ENCODE measurements at places on chromosomes 7 and 10.

GRCh38 chr10:96255549-96256333 lies 15.6 kb downstream of the BLNK start:
- peak; percentile 40 for DNase-seq

DNA sequence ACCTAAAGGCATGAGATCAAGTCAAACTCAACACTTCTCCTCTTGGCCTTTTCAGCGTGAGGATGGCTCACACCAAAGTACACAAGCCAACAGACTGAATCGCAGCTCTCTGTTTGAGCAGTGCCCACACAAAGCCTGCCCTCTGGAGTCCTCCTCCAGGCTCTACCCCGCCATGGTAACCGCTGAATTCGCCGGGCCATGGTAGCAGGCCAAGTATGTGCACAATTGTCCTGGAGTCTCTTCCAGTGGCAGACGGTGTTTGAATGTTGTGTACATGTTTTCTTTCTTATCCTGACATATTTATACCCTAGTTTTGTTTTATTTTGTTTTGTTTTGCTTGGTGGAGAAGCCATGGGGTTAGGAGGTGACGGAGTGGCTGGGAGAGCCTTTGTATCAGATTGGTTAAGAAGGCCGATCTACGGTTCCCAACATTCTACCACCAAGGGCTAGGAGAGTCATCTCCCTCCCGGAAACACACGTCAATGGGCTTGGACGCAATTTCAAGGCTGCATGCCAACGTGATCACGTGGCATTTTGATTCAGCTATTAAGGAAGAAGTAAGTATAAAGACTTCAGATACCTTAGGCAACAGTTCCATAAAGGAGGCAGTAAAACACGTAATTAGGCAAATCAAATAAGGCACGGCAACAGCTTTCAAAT lies 12.1 kb upstream of the SHH start:
- DNase-seq, result no peak

DNA sequence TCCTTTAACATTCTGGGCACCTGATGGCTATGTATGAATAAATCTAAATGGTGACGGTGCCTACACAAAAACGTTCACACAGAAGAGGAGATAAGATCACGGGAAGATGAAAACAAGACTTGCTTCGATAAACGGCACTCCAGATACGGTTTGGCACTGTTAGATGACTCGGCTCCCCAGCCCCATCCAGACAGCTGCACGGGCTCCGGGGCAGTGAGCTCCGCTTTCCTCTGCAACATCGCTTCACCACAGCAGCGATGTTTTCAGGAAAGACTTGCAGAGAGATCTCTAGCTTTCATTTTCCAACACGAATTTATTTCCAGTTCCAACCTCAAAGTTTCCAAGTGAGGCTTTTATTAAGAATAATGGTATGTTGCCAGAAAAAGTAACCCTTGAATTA lies 132.1 kb downstream of the KLF6 start:
- DNase-seq, result no peak

DNA sequence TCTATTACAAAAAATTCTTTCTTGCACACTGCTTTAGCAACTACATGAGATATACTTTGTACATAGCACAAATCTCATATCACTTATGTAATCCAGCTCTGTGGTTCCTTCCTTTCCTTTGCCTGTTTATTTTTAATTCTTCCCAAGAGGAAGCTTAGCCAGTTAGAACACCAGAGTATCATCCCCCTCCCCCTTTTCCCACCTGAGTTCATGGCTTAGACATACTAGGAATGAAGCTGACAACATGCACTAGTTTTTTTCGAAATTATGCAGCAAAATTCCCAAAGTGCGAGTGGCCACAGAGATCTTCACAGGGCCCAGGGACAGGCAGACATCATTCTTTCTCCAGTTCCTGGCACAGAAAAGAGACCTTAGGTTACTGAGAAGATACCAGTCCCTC lies 17.8 kb downstream of the CAV1 start:
- no peak for DNase-seq

DNA sequence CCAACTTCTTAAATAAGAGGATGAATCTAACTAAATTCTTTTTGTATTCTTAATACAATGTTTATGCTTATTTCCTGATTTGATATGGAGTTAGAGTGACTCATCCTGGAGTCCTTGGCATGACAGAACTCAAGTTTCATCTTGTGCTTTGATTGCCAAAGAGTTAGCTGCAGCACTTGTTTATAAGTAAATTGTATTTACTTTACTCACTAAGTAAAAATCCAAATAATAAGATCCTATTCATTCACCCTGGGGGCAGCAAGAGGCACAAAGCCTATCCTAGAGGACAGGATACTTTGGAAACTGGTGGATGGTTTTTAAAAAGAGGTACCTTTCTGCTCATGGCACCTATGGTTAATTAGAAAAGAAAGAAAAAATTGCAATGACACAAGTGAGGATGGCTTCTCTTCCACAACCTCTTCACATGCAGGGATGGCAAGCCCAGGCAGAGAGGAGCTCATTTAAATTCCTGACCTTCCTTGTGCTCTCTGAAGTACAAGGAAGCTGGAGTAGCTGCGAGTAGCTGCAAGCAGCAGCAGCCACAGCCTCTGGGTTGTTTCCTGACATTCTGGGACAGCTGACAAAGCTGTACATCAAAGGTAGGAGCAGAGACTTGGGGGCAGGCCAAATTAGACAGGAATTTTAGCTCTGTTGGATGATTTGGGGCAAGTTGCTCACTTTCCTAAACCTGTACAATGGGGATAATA lies 28.5 kb upstream of the CROT start:
- peak; percentile 9 for DNase-seq

GRCh38 chr10:30357806-30358205 lies 8.7 kb upstream of the MTPAP start:
- DNase-seq, result no peak

DNA sequence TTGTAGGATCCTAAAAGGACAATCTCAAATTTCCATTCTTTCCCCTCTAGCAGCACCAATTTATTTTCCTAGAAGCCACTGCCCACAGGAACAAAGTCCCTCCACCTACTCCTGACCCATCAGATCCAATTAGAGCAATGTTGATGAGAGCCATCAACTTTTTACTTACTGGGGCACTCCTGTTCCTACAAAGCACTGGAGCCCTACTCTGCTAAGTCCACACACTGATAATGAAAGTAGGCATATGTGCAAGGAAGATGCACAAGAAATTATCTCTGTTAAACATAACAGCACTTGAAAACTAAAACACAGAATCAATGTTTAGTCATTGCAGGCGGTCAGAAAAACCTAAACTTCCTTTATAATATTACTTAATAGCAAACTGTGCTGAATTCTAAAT lies 3.6 kb downstream of the HERPUD2 start:
- DNase-seq, result no peak

DNA sequence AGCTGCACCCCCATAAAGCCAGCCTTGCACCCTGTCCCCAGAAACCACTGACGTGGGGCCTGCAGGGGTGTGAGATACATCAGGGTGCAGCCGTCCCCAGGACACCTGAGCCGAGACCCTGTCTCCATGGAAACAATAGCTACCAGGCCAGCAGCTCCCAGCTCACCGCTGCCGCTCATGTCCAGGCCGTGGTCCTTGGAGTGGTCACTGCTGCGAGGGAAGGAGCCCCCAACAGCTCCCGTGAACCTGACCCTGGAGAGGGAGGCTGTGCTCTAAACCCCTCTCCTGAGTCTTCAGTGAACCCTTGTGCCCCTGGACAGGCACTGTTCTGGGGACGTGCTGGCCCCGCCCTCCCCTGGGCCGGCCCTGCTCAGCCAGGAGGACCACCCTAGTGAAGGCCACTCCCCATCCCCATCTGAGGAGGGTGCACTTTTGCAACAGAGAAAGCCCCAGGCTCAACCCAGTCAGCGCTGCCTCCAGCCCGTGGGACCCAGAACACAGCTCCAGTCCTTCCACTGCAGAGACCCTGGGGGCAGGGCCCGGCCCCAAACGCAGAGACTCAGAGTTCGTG lies 19.6 kb upstream of the INPP5A start:
- DNase-seq, result peak; percentile 47
